Renal cortical epithelial cell (primary cell): ENCODE measurements at places on chromosomes 5 and 9. TPM values are rescaled to one million over a fixed set of nuclear protein-coding genes. Genes with fewer than 3 reads are reported as not detected.

INSL4 gene
- total RNA-seq, result not detected in 2 replicates

PARP8 gene
- total RNA-seq, result 25.9 and 28.6 TPM in 2 replicates

DNA sequence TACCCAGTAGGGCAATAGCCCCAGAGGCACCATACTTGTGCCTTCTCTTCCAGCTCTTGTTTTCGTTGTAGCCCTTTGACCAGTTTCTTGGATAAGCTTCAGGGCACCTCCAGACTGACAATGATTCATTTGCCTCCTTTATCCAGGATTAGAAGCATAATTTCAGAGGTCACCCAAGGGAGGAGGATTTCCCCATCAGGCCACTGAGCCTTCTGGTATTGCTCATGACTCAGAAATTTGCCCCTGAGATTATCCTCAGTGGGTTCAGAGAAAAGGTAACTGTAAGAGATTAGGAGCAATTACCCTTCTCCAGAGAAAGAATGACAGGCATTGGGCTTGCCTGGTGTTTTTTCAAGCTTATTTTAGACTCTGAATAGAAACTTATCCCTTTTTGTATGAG is 147.9 kb downstream of the MSX2 start:
- no peak for DNase-seq

RNF208 gene
- total RNA-seq, result 1.2 TPM in 1 of 2 replicates, not detected in the other

DNA sequence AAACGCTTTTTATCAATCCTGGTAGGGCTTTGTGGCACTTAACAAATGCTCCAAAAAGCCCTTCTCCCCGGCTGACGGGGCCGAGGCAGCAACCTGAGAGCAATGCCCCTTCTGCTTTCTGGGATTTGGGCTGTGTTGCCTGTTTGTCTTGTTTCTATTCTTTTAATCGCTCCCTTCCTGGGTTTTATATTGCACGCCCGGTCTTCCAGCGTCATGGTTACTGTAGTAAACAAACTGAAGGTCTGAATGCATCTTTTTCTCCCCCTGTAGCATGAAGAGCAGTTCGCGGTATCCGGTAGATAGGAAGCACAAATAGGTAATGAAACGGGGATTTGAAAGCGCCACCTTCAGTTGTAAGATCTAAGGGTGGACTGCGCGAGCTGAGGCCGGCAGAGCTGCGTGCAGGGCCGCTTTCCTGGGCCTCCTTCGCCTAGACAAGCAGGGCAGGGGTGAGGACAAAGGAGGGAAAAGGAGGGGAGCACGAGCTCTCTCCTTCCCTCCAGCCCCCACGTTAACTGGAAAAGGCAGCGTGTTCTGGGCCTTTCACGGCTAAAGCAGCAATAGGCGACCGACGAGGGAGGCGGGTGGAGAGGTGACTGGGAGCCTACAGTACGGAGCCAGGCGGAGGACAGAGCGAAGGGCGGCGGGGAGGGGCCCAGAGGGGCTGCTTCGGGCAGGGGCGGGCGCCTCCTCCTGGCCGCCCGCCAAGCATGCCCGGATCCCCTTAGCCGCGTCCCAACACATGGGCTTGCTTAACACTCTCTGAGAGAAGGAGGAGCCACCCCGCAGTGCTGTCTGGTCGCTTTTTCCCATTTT is 49.3 kb upstream of the ZNF366 start:
- DNase-seq, result peak; percentile 65

SLC46A2 gene
- not detected in 2 replicates for total RNA-seq

- DNase-seq, result no peak
Measured at GRCh38 chr5:73757416-73757815, 131.4 kb downstream of the ARHGEF28 start.

TICAM2 gene
- 3.1 and 6.9 TPM in 2 replicates for total RNA-seq

BAAT gene
- 0.94 and 1.6 TPM in 2 replicates for total RNA-seq

CLTA gene
- total RNA-seq, result 391 and 514 TPM in 2 replicates

GLRA1 gene
- not detected in 2 replicates for total RNA-seq

STKLD1 gene
- total RNA-seq, result 0.35 and 0.40 TPM in 2 replicates

CD274 gene
- total RNA-seq, result 9.8 and 20.7 TPM in 2 replicates

DNA sequence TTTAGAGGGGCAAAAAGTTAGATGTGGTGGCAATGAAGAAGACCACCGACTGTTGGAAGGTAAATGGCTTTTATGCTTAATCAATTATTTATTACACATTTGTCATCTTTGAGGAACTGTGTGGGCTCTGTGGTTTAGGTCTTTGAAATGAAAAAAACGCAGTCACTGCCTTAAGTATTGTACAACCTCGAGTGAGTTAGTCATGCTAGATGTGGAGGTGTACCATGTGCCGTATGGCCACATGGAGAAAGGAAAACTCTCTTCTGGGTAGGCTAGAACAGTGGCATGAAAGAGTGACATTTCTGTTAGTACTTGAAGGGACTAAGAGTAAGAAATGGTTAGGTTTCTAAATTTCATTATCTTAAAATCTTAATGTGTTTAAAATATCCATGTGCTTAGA is 166.1 kb downstream of the HACD4 start:
- peak; percentile 30 for DNase-seq

GRCh38 chr5:172418862-172419814 is 35.2 kb downstream of the SH3PXD2B start:
- no peak for DNase-seq

HK3 gene
- total RNA-seq, result 0.05 and 0.17 TPM in 2 replicates

IDNK gene
- 4.6 and 11.5 TPM in 2 replicates for total RNA-seq

GRCh38 chr5:81760521-81760920 is 9.6 kb upstream of the SSBP2 start:
- DNase-seq, result no peak

DNA sequence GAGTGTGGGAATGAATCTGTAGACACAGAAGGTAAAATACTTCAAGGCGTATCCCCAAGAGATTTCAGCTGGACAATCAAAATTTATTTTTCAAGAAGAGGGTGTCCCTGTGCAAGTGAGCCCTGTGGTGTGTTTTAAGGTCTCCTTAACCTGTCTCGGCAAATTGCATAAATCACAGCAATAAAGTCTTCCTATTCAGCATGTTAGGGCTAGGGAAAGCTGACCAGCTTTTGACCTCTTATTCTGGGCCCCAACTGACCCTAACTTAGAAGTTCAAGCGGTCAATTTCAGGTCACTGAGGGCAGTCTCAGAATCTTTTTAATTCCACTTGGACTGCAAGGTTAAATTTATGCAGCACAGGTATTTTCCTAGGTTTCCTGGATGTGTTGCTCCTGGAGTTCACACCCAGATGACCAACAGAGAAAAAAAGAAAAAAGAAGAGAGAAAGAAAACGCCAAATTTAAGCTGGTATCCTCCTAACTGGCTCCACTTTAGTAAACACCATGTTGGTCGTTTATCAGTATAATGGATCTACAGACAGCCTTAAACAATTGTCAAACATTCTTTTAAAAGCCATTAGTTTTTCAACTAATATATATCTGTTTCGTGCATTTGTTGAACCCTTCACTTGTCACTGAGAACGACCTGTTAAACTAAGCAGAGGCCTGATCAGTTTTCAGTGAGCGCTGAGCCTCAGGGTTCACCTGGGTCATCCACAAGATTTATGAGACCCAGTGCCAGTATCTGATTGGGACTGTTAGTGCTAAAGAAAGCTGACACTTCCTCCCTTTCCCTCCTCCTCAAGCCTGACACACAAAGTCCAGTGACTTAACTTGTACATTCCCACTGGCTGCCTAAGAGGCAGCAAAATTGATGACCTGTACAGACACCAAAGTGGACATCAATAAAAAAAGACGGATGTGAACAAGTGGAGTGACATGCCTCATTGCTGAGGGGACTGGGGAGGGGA is 546.1 kb downstream of the NR2F1-AS1 start:
- peak; percentile 13 for DNase-seq

ZNF879 gene
- 2.8 and 4.8 TPM in 2 replicates for total RNA-seq

GRCh38 chr5:176773408-176774035 is 36.8 kb upstream of the UNC5A start:
- no peak for DNase-seq

DNA sequence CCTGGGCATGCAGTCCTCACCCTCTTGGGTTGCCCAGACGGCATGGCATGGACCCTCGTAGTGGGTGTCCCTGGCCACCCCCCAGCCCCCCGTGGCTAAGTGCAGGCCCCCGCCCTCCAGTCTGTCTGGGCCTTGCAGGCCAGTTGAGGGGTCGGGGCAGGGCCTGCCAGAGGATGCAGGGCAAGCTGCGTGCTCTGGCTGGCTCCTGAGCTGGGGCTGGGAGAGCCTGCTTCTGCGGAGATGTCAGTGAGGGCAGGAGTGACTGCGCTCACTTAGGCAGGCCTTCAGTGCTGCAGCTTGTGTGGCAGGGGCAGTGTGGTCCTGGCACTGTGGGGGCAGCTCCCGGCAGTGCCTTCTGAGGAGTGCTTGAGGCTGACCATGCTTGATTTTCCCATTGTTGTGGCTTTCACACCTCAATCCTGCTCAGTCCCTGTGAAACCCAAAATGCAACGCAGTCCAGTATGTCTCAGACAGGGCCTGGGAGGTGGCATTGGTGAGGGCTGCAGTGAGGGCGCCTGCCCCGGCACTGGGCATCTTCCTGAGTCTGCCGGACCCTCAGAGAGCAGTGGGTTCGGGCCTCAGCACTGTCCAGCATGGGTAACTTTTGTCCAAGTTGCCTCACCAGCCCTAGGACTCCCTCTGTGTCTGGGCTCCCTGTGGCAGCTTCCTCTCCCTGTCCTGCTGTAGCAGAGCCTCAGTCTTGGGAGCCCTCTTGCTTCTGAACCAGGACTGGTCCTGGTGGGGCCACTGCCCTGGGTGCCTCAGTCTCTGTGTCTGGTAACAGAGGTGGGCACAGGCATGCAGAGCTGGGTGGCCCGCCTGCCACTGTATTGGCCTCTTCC is 93.0 kb downstream of the PHF2 start:
- no peak for DNase-seq

DNA sequence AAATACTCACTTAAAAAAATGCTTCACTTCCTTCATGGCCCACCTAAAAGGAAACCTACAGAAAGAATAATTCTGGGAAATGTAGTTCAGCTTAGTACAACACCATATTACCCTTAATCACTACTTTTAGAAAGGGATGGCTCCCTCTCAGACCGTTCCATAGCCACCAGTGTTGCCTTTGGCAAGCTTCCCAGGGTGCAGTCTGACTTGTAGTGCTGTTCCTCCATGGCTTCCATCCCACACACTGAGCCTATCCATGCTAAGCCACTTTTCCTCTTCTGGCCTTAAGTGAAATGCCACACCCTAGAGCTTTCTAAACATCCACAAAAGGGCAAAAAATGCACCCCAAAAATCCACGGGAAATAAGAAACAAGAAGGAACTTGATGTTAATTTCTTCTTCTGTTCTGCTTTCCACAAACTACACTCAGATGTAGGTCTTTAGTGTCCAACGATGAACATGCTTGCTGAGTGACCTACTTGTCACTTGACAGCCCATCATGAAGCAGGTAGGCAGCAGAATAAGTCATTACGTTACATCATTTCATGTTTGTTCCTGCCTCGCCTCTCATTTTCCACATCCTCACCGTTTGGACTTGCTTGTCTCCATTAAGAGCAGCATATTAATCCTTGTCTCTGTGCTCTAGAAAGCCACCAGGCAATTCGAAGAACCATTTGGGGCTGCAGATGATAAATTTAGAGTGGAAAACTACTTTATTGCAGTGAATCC is 391.1 kb upstream of the GRAMD2B start:
- DNase-seq, result peak; percentile 57

REEP2 gene
- 2.1 and 7.6 TPM in 2 replicates for total RNA-seq

GRCh38 chr9:95360866-95361265 is 43.4 kb upstream of the FANCC start:
- DNase-seq, result no peak

- no peak for DNase-seq
Measured at GRCh38 chr9:127953154-127953553, 15.5 kb upstream of the DPM2 start.

- no peak for DNase-seq
Measured at GRCh38 chr5:160904591-160904990, 52.6 kb upstream of the ATP10B start.

GRCh38 chr5:35741126-35741716 is 115.5 kb upstream of the IL7R start:
- no peak for DNase-seq

- DNase-seq, result peak; percentile 68
Measured at GRCh38 chr9:87109851-87110250, 162.5 kb upstream of the GAS1 start.

DNA sequence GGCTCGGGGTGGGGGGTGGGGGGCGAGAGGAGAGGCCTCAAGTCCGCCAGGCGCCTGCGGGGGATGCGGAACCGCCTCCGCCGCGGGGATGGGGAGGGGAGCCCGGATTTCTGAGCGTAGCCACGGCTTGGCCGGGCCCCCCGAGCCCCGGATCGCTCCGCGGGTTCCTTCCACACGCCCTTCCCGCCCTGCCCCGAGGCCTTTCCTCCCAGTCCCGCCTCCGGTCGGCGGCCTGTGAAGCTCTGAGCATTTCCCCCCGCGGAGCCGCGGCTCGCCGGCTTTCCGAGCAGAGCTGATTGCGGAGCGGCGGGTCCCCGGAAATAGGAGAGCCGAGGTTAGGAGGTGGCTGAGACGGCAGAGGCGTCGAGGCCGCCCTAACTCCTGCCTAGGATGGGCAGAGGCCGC is 6.1 kb downstream of the IRX4 start:
- no peak for DNase-seq

SPEF2 gene
- 2.4 and 11.2 TPM in 2 replicates for total RNA-seq

GRCh38 chr5:58447226-58447625 is 12.7 kb downstream of the PLK2 start:
- DNase-seq, result peak; percentile 19

FBLL1 gene
- total RNA-seq, result 0.30 and 0.35 TPM in 2 replicates

DNA sequence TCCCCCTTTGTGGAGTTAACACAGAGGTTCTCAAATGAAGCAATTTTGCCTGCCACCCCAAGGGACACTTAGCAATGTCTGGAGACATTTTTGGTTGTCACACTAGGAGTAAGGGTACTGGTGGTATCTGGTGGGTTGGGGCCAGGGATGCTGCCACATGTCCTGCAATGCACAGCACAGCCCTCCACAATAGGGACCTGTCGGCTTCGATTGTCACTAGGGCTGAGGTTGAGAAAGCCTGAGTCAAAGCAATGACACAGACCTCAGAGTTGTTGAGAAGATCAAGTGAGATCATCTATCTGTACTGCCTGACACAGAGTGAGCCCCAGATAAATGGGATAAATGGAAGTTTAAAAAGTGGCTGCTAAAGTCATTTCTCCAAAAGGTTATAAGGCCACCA is 249.2 kb upstream of the KLF4 start:
- no peak for DNase-seq

- no peak for DNase-seq
Measured at GRCh38 chr9:130732136-130732535, 38.6 kb downstream of the EXOSC2 start.

CCDC69 gene
- 1.1 and 1.6 TPM in 2 replicates for total RNA-seq

- DNase-seq, result no peak
Measured at GRCh38 chr9:35928591-35929452, 19.5 kb downstream of the SPAAR start.

NADK2 gene
- total RNA-seq, result 22.6 and 52.9 TPM in 2 replicates

CCNJL gene
- 4.2 and 5.3 TPM in 2 replicates for total RNA-seq

GRCh38 chr5:140358738-140359310 is 1.2 kb upstream of the SLC4A9 start:
- DNase-seq, result peak; percentile 38

GRCh38 chr9:131606896-131607567 is 61.7 kb downstream of the PRRT1B start:
- no peak for DNase-seq
